ENCODE measurements at places on chromosomes 1 and 21.

DNA sequence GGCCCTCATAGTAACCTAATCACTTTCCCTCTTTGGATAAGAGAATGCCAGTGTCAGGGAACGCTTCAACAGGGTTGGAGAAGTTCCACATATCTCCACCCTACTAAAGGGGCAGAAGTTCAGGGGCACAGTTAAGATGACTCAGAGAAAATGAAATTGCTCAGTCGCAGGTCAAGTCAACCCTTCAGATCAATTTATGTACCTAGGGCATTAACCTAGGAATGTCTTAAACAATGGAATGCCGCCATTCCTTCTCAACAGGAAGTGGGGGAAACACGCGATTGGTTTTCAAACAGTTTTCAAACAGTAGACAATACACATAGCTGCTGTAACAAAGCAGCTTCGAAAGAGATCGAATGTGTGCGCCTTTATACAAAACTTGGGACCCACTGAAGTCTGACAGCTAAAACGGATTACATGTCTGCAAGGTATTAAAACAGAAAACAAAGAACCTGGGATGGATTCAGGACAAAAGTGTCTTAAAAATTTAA is 897 bp downstream of the SLC25A24 start:
- DNase-seq, result no peak

DNA sequence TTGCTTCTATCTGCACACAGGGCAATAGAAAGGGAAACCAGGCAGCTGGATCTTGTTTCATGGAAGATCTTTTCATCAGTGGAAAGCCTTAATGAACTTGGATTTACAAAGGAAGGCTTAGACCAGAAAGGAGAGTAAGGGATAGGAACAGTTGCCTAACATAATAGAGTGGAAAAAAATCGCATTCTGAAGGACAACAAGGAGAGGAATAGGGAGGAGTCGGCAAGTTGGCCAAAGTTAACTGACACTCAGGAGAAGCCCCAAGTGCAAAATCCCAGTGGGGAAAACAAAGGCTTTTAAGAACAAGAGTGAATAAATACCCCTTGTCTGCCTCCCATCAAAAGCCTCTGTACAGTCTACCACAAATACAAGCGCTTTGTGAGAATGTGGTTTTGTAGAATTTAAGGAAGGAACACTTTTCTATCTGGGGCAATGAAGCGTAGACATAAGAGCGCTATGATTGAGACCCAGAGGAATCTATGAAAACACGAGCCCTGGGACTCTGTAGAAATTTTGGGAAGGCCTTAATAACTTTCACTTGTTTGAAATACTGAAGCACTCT is 74.1 kb downstream of the ZNF648 start:
- DNase-seq, result no peak

DNA sequence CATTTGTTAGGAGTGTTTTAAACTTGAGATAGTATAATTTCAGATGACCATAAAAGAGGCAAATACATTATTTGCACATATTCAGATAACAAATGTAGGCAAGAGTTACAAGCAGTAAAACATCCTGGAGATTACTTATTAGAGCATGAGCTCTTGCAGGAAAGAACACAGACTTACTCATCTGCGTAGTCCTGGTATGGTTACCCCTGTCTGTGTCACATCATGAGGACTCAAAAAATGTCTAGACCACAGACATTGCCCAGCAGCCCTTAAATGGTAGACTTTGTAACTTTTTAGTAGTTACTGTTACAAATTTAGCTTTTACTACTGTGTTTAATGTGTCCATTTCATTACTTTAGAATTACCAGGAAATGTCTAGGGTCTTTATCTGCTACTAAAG is 12.8 kb downstream of the CACHD1 start:
- no peak for DNase-seq

DNA sequence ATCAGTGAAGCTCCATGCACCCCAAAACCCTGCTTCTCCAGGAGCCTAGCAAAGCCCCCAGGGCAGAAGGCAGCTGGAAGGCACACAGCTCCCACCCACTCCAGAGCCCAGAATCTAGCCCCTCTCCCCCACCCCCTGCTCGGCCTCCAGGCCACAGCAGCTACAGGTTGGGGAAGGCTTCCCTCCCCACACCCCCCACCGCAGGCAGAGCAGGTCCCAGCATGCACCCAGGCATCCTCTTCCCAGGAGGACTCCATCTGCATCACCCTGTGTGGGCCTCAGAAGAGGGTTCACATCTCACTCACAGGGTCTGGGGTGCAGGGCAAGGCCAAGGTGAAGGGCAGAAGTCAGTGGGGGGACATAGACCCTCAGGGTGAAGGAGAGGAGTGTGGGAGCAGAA is 719 bp downstream of the S100A14 start:
- DNase-seq, result no peak

GRCh38 chr1:47569681-47570470 is 132.0 kb downstream of the FOXD2 start:
- no peak for DNase-seq

DNA sequence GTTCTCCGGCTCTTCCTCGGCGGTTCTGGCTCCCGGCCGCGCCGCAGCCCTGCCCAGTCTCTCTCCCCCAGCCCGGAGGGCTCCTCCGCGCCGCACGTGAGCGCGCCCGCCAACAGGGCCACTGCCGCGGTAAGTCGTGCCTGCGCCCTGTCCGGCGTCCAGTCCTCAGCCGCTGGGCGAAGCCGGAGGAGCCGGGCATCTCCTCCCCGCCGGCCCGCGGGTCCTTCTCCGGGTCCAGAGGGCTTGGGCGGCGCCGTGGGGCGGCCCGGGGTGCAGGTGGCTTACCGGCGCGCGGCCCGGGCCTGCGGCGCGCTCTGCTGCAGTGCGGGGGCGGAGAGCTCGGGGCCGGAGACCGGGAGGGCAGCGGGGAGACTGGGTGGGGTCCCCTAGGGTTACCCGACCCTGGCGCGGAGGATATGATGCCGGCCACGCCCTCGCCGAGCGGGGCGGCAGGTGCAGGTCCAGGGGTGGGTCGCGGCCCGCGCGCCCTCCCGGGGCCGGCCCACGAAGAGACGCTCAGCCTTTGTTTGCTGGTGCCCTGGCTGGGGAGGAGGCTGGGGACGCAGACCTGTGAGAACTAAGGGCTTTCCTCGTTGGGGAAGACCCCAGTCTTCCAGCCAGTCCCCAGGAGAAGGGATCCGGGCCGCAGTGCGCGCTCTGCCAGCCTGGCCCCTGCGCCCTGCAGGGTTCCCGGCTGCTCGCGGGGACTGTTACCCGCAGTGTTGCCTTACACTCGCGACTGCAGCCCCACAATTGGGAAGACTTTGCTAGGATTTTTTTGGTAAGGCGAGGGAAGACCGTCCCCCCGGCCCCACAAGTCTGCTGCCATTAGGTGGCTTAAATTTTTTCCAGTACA is at the start of gene DOP1B:
Gene DOP1B, plus strand, starts transcription at position 10 of the 856 bp plus-strand sequence. CDS start 7,910 bp downstream, outside the sequence.
- DNase-seq, result no peak

GRCh38 chr1:245888809-245889208 is 618.3 kb downstream of the SMYD3 start:
- no peak for DNase-seq

GRCh38 chr1:153339802-153340201 is 8.8 kb downstream of the PGLYRP4 start:
- DNase-seq, result no peak

DNA sequence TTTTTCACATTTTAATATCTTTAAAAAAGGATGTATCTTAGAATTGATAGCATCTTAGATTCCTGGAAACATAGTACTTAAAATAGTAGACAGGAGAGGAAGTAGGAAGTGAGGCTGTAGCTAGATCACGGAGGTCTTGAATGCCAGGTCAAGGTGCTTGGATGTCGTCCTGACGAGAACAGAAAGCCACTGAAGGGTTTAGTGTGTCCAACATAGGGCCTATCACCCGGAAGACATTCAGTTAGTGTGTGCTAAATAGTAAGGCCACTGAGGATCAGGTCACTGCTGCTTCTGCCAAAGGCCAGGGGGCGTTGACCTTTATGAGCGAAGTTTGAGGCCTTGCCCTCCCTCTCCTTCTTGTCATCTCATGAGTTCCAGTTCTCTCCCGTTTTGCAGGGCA is 35.7 kb downstream of the RAB3B start:
- no peak for DNase-seq

GRCh38 chr1:171113382-171113781 is 22.7 kb downstream of the FMO3 start:
- no peak for DNase-seq

Measured in putamen (tissue), 1 donor.